Fibroblast of skin of back (primary cell): ENCODE measurements at places on chromosomes 2 and 18.
A peak's percentile ranks its signal among the peaks of the same experiment; 100 is the strongest.

- DNase-seq = no peak
Measured at GRCh38 chr2:106745468-106745867, 140.5 kb downstream of the ST6GAL2 start.

DNA sequence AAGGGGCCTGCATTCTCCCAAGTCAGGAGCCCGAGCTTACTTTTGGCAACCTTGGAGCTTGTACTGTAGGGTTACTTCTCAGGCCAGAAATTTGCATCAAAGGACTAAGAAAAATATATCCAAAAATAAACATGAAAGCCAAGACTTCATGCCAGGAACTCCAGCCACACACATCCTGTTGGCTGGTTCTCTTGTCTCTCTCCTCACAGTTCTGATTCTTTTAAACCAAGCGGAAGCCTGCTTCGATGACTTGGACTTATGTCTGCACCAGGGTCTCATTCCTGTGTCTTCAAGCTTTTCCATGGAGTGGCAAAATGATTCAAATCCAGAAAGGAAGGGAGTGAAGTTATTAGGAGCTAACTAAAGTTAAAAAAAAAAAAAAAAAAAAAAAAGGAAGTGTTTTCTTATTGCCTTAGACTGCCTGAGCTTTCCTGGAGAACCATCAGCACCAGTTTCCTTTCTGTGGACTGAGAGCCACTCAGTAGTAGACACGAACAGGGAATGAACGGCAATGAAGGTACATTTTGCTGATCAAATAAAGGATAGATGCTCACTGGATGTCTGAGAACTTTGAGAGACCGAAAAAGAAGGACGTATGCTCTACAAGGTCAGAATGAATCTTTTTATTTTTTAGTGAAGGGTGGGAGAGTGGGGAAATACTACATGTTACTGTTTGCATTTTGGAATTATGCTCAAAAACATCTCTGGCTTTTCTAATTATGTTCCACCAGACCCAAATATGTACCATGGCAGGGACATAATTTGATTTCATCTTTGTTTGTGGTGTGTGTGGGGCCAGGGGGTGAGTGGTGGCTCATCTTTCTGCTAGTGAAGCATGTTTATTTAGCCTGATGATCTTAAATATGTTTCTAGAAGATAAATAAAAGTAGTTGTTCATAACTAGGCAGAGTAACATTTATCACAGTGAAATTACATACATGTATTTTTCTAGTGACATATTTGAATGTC, 86.0 kb downstream of the RAPGEF4 start:
- DNase-seq = no peak

- DNase-seq = no peak
Measured at GRCh38 chr2:176820371-176820932, 392.1 kb upstream of the HNRNPA3 start.

DNA sequence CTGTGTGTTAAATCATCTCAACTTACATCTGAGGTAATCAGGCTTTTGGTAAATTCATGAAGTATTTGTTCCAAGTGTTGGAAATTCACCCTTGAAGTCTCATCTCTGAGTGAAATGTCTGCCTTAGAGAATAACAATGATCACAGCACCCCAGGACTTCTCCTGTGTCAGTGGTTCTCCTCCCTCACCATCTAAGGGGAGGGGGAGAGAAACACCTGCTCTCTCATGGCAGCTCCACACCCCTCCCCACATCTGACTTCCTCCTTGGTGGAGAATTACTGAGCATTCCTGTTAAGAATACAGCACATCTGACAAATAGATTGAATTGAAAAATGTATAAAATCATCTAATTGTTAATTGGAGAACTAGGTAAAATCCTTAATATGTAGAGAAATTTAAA, 532.1 kb downstream of the RNF144A start:
- DNase-seq = no peak

DNA sequence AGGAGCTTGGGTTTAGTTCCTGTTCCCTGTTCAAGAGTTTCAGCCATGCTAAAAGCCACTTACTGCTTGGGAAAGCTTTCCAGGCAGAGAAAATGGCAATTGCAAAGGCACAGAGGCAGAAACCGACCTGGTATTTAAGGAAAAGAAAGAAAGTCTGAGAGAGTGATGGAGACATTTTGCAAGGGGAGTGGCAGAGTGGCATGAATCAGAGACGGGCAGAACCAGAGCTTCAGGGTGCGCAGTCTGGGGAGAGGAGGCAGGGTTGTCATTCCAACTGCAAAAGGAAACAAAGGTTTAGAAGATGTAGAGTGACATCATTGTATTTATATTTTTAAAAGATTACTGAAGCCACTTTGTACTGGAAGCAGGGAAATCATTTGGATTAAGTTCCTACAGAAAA, 14.9 kb upstream of the GNAL start:
- DNase-seq = no peak

DNA sequence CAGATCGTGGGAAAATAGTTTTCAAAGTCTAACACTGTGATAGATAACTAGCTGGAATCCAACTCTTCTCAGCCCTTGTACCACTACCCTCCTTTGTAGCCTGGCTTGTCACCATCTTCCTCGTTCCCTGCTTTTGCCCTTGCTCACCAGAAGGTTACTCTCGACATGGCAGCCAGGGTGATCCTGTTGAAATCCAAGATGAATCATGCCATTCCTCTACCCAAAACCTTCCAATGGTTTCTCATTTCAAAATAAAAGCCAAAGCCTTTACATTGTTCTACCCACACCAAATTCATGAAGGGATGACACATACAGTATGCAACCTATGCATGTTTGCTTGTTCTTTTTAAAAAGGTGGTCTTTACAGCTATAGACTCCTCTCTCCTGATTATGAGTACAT, 45.7 kb downstream of the STAT4 start:
- DNase-seq = peak; percentile 46

DNA sequence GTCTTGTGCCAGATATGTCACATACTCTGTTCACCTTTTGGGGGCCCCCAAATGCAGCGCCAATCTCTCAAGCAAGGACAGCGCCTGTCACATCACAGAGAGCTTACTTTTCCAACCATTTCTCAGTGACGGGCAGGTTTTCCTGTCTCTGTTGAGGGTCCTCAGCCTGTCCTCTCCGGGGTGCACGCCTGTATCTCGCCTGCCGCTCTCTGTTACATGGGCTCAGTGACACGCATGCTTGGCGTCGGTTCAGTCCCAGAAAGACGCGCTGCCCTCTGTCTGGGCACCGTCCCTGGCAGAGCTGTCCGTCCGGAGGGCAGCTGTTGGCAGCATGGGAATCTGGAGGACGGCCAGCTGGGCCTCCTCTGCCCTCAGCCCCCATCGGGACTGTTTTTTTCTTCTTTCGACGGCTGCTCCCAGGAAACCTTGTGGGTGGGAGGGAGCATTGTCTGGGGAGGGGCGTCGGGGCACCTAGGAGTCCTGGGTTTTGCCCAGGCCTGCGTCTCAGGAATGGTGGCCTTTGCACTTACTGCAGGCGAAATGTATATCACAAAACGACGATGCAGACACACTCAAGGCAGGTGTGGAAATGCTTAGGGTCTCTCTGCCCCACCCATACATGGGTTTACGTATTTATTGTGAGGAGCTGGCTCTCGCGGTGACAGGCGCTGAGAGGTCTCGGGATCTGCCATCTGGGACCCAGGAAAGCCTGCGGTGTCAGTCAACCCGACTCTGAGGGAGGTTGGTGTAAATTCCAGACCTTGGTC, 30.9 kb downstream of the RTP5 start:
- no peak for DNase-seq

- peak; percentile 24 for DNase-seq
Measured at GRCh38 chr2:106899786-106900530, 14.0 kb upstream of the ST6GAL2 start.

DNA sequence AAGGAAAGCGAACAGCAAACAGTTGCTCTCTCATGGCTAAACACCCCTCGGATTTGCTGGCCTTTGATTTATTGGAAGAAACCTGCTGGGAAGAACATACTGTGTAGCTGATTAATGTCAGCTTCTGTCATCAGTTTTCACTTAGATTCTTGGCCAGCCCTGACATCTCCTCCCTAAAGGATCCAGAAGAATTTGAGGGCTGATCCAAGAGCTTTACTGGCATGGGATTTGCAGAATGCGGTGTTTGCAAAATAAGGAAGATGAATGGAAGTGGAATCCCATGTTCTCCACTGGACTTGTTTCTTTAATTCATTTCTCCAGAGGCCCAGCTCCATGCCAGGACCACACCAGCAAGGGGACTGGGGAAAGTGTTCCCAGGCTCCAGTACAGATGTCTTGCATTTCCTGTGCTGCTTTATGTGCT, 80.5 kb downstream of the RDH14 start:
- peak; percentile 44 for DNase-seq

GRCh38 chr18:74892066-74892627, 294.5 kb downstream of the ZNF407 start:
- DNase-seq = no peak

DNA sequence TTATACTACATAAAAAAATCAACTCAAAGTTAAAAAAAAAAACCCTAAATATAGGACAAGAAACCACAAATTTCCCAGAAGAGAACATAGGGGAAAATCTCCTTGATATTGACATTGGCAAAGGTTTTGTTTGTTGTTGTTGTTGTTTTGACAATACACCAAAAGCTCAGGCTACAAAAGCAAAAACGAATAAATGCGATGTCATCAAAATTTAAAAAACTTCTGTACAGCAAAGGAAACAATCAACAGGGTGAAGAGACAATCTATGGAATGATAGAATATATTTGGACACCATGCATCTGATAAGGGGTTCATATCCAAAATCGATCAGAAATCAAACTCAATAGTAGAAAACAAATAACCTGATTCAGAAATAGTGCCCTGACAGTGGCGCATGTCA, 65.0 kb upstream of the L3MBTL4 start:
- no peak for DNase-seq

- no peak for DNase-seq
Measured at GRCh38 chr18:45102126-45102525, 421.4 kb downstream of the SETBP1 start.

- DNase-seq = no peak
Measured at GRCh38 chr2:157466764-157467163, 22.9 kb upstream of the CYTIP start.

DNA sequence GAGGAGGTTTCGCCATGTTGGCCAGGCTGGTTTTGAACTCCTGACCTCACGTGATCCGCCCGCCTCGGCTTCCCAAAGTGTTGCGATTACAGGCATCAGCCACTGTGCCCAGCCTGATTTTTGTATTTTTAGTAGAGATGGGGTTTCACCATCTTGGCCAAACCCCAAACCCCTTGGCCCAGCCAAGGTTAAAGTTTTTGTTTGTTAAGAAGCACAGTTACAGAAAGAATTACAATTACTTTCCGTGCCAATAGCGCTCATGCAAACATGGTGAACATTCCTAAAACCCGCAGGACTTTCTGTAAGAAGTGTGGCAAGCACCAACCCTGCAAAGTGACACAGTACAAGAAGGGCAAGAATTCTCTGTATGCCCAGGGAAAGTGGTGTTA, 26.1 kb downstream of the ITSN2 start:
- peak; percentile 32 for DNase-seq

DNA sequence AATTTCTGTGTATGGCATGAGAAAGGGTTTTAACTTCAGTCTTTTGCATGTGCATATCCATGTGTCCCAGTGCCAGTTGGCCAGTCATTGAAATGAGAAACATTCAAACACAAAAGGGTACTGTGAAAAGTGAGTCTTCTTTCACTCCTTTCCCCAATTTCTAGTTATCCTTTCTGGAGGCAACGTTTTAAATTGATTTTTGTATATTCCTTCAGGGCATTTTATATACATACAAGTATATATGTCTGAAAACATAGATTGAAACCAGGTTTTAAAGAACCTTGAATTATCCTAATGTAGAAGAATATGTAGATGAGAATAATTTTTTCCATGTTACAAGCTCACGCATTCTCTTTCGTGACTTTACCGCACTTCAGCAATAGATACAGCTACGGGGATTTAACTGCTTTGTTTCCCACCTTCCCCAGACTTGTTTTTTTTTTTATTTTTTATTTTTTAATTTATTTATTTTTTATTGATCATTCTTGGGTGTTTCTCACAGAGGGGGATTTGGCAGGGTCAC, 18.8 kb downstream of the DDX1 start:
- no peak for DNase-seq
